Bronchial epithelial cell (primary cell): ENCODE measurements at places on chromosomes 1 and 21. TPM values are rescaled to one million over a fixed set of nuclear protein-coding genes. Genes with fewer than 3 reads are reported as not detected.

OLFML3 gene
- 0.13 and 1.6 TPM in 2 replicates for total RNA-seq

SLC6A17 gene
- total RNA-seq = 0.53 TPM in 1 of 2 replicates, not detected in the other

CHODL gene
- total RNA-seq = under 0.01 TPM in 1 of 2 replicates, not detected in the other

DCDC2B gene
- not detected in 2 replicates for total RNA-seq

WNT3A gene
- total RNA-seq = not detected in 2 replicates

HSPA13 gene
- total RNA-seq = 95.6 and 109 TPM in 2 replicates

ALX3 gene
- not detected in 2 replicates for total RNA-seq

S100A7 gene
- 0.38 TPM in 1 of 2 replicates, not detected in the other for total RNA-seq

GRCh38 chr1:21648352-21648730 lies 20.8 kb downstream of the RAP1GAP start:
- DNase-seq = no peak

DNA sequence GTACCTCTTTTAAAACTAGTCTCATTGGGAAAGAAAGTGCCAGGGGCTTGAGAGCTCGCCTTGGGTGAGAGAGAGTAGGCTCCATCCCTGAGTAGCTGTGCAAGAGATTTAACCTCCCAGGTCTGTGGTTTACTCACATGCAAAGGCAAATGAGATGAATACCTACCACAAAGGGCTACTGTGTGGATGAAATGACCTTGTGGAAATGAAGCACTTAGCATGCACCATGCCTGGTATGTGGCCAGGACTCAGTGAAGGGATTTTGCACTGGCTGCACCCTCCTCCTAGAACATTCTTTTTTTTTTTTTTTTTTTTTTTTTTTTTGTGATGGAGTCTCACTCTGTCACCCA lies 120.3 kb downstream of the PROX1 start:
- DNase-seq = no peak

- no peak for DNase-seq
Measured at GRCh38 chr1:166972193-166972592, 3.1 kb downstream of the ILDR2 start.

- no peak for DNase-seq
Measured at GRCh38 chr1:7384679-7385078, 386.4 kb upstream of the VAMP3 start.

DNA sequence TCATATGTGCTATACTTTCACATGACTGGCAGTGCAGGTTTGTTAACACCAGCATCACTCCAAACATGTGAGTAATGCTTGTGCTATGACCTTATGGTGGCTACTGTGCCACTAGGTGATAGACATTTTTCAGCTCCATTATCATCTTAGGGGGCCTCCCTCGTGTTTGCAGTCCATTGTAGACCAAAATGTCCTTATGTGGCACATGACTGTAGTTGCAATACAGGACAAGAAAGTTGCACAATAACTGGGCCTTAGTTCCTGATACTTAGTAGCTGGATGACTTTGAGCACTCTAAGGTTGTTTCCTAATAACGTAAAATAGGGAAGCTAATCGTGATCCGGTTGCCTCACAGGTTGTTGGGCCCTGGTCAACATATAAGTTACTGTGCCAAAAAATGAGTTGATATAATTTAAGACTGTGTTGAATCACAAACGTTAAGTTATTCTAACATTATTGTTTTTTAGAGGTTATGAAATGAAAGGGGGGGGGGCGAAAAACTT lies 511 bp upstream of the SNX27 start:
- peak; percentile 77 for DNase-seq

DNA sequence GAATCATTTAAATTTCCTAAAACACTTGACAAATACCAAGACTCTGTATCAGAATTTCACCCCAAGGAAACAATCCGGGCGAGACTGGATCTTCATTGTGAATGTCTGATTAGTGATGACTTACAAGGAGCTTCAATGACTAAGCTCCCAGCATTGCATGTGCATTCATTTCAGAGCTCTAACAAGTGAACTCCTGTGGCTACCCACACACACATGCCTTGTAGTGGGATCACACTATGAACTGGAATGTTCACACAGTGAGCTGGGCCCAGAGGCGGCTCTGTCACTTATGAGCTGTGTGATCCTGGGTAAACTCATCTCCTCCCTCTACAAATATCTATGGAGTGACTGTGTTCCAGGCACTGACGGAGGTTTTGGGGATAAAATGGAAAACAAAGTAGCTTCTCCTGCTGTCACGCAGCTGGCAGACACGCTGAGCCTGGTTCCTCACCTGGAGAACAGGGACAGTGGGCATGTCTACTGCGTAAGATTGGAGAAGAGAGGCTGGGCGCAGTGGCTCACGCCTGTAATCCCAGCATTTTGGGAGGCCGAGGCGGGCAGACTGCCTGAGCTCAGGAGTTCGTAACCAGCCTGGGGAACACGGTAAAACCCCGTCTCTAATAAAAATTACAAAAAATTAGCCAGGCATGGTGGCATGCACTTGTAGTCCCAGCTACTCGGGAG lies 56.9 kb downstream of the CLSTN1 start:
- DNase-seq = peak; percentile 100

DNA sequence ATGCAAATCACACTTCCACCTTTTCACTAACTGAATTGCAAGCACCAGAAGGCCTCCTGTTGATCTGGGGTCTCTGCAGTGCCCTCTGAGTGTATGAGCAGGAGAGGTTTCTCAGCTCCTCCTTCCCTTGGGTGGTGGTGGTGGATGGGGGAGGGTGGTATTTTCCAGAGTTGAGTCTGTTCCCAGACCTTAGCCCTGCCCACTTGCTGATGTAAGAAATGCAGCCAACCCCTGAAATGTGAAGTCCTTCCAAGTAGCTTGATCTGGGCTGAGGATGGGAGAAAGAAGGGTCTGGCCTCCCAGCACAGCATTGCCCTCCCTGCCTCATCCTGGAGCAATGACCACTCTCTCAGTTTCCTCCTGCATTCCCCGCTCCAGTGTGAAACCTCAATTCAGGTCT lies 6.3 kb upstream of the FOXD2 start:
- DNase-seq = peak; percentile 54

DNA sequence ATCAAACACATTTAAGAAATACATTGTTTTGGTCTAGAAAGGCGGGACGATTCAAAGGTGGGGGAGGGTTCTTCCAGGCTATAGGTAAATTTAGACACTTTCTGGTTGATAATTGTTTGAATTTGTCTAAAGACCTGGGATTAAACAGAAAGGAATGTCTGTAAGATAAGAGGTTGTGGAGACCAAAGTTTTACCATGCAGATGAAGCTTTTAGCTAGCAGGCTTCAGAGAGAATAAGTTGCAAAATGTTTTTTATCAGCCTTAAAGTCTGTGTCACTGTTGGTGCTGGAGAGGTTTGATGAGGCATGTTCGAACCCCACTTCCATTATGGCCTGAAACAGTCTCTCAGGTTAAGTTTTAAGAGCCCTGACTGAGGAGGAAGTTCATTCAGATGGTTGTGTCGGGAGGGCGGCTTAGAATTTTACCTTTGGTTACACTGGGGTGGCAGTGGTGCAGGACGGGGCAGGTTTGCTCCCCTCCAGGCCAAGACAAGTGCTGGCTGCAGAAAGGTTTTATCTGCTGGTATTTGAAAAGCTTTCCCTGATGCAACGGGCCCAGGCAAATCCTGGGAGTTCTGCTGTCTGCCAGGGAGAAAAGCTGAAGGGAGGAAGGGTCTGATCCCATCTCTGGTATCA lies 16.0 kb upstream of the SLC2A5 start:
- DNase-seq = peak; percentile 44

- DNase-seq = no peak
Measured at GRCh38 chr1:175630076-175630475, 113.3 kb downstream of the TNR start.

DNA sequence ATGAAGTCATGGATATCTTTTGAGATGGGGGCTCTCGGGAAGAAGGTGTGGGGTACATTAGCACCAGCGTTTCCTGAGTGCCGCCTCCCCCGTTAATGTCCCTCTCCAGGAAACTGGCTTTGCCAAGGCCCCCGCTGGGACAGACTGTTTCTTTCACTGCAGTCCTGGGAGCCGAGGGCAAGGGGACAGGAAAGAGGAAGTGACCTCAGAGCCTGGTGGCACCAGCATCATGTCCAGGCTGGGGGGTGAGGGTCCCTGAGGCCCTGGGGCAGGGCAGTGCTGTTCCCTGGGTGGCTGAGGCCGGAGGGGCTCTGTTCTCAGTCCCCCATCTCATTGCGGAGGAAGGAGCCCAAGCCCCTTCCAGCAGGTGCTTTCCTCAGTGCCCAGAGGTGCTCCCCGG lies 5.8 kb downstream of the PFKL start:
- DNase-seq = no peak

GRCh38 chr21:42849759-42850412 lies 29.5 kb downstream of the WDR4 start:
- DNase-seq = no peak

GRCh38 chr1:82279241-82279640 lies 478.5 kb downstream of the ADGRL2 start:
- DNase-seq = no peak

DNA sequence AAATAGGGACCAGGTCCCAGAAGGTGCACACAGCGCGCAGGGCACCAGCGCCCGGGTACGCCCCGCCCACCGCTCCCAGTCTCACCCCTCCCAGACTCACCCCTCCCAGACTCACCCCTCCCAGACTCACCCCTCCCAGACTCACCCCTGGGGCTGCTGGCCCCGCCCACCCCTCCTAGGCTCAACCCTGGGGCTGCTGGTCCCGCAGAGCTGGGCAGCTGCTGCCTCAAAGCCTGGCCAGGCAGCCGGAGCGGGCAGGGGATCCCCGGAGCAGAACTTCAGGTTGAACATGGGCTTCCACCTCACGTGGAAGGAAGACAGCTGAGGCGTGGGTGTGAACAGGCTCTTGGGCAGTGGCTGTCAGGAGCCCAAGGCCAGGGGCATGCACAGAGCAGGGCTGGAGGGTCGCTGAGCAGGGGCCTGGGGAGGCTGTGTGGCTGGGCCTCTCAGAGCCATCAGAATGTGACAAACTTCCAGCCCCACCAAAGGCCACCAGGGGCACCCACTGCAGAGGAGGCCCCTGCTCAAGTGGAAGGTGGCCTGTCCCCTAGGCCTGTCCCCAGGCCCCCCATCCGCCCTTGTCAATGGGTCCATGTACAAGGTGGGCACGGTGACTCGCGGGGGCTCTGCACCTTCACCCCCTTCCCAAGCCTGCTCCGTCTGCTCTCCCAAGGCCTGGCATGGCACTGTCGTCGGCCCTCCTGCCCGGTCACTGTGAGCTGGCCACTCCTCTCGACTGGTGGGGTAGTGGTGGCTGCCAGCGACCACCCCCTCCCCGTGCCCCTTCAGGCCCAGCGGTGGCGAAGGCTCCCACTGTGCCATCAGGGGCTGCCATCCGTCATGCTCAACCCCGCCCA lies 20.4 kb upstream of the SUMO3 start:
- no peak for DNase-seq

DNA sequence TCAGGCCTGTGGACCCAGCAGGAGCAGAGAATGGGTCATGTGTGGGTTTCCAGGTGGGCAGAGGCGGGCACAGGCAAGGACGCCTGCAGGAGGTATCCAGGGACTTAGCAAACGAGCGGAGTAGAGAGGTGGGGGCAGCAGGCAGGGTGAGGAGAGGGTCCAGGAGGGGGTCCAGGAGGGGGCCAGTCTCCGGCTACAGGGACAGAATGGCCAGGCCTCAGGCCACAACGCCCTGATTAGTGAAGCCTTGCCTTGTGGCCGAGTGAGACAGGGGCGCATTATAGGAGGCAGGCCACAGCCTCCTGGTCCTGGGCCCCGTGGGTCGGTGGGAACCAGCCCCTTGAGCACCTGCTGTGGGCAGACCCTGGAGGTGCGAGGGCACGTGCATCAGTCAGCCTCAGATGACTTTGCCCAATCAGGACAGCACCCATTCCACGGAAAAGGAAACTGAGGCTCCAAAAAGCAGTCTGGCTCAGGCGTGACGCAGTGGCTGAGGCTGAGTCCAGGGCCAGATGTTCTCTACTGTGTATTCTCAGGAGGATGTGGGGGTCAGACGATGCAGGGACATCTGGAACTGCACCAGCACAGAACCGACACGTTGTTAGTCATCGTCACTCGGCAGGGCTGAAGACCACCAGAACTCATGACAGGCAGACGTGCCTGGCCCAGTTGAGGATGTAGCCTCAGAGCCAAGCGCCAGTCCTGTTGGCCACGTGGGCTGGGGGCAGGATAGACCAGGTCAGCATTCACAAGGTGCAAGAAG lies 113.7 kb downstream of the CRYAA start:
- no peak for DNase-seq

DNA sequence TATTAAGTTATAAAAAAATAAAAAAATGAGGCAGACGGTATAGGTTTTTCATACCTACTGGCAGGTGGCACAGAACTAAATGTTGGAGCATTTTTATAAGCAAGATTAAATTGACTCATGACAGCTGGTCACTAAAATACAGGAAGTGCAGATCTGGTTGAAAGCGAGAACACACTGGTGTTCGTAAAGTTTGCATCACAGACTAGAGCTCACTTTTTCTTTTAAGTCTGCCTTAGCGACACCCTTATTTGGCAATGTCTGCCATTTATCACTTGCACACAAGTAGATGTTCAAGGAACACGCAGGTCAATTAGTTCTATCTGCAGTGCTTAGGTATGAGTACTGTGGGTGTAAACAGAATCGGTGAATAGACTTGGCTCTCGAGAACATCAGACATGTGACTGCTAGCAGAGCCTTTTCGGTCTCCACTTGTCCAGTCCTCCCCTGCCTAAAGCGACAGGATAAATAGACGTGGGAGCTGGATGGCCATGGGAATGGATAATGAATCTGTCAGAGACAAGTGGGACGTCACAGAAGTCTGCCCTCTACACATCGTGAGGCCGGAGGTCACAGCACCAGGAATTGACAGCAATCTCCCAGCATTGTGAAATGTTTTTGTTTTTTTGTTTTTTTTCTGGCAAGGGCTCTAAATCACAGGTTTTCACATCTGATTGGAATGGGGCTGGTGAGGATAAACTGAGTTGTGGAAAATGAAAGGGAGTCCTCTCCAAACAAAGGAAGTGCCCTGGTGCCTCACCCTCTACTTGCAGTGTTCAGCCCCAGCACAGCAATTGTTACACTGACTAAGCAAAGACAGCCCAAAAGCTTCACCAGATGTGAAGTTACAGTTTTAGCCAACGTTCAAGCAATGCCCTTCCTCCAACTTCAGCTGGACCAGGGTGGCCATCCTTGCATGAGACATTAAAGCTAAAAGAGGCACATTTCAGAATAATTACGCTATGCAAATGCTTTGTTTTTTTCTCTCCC lies 248.9 kb downstream of the NTNG1 start:
- DNase-seq = no peak

DNA sequence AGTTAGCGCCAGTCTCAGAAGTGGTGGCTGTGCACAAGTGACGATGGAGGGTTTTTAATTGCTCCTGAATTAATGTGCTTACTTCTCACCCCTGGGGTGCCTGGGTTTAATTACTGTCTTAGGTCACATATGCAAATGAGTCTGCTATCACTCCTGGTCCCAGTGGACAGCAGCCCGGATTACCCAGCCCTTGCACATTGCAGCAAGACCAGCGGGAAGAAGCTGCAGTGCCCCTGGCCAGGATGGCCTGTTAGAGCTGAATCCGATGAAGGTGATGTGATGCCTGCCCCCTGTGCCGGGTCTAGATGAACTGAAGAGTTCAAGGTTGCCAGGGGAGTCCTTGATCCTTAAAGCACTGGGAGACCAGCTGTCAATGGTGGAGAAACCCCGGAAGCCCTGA lies 24.2 kb downstream of the ENO1 start:
- DNase-seq = no peak

DNA sequence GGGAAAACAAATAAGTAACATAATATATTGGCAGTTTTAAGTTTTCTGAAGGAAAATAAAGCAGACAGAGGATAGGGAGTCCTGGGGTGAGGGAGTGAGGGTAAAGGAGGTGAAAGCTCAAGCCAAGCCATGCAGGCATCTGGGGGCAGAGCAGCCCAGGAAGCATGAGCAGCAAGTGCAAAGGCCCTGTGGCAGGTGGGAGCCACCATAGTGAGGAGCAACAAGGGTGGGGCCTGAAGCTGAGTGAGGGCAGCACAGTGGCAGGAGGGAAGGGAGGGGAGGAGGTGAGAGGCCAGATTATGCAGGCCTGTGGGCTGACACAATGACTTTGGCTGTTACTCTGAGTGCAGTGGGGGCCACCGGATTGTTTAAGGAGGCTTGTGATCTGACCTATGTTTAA lies 138.8 kb upstream of the TNR start:
- DNase-seq = no peak
